ENCODE measurements at places on chromosomes 11 and 22. TPM values are rescaled to one million over a fixed set of nuclear protein-coding genes. Genes with fewer than 3 reads are reported as not detected.

Gene OSBP
- 35.2 TPM for total RNA-seq

Gene ACTN3
- total RNA-seq, result under 0.01 TPM

Gene TMEM25
- 15.2 TPM for total RNA-seq

Gene C11orf87
- not detected for total RNA-seq

Gene GLYATL2
- not detected for total RNA-seq

Data from smooth muscle cell of the coronary artery (primary cell).